ENCODE measurements at places on chromosomes 16 and 17.

- peak; percentile 33 for DNase-seq
Observed at GRCh38 chr17:56773124-56773523, 60.6 kb downstream of the C17orf67 start.

DNA sequence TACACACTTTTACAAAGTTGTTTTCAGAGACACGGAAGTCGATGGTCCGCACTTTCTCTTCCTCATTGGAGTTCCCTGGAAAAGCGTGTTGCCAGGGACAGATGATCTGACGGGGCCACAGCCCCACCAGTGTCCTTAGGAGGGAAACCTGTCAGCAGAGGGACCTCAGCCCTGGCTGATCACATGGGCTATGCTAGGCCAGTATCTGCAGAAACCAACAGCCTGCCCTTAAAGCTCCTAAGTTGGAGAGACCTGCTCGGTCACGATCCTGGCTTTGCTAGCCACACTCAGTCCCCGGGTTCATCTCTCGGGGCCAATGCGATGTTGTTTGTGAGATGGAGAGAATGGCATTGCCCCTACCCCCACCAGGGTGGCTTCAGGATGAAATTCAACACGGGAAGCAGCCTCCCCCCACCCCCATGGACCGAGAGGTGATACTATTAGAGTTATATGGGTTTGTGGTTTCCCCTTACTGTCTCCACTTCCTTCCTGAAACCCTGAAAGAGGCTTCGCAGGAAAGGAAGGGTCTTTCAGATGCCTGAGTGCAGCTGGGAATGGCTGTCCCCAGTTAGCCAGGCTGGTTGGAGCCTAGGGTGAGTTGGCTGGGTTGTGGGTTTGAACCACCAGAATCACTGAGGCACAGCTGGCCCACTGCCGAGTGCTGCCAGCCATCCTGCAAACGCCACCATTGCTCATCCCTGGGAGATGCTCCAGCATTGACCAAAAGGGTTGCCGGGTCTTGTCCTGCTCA lies 16.6 kb downstream of the RMI2 start:
- DNase-seq, result peak; percentile 52

DNA sequence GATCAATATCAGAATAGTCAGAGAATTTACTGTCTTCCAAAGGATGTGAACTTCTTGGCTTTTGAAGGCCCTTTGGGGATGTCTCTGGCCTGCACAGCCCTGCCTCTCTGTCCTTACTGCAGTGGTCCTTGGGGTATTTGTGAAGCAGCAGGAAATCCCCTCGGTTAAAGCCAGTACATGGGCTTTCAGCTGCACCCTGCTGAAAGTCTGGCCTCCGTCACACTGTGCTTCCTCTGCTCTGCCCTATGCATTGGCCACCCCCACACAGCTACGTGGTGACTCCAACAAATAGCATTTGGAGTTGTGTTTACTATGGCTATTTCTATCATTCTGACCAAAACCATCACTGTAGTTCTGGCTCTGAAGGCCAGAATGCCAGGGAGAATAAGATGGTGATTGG lies 21.2 kb downstream of the SYCE1L start:
- no peak for DNase-seq

DNA sequence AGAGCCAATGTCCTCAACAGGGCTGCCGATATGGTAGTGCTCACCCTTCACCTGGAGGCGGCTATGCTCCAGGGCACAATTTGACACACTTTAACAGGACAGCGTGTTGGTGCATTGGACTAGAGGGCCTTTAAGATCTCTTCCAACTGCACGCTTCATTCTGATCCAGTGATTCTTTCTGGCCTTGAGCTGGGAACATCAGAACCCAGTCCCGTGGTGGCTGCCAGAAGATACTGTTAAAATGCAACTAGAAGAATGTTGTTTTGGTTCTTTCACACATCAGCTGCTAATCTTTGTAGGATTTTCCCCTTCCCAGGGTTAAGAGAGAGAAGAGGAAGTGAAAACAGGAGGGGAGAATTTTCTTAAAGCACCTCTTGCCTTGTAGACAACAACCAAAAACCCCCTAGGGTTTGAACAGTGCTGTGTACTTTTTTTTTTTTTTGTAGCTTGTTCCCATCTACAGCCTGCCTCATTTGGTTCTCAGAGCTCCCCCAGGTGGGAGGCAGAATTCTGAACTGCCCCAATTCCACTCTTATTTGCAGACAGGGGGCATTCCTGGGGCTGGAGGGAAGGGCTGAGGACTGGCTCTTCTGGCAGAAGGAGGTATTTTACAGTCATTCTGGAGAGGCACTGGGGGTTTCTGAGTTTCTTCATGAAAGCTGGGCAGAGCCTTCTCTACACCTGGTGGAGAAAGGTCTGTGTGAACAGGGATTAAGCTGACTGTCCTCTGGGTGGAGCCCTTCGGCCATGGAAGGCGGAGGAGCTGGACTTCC lies 32.4 kb downstream of the SMARCE1 start:
- peak; percentile 17 for DNase-seq

DNA sequence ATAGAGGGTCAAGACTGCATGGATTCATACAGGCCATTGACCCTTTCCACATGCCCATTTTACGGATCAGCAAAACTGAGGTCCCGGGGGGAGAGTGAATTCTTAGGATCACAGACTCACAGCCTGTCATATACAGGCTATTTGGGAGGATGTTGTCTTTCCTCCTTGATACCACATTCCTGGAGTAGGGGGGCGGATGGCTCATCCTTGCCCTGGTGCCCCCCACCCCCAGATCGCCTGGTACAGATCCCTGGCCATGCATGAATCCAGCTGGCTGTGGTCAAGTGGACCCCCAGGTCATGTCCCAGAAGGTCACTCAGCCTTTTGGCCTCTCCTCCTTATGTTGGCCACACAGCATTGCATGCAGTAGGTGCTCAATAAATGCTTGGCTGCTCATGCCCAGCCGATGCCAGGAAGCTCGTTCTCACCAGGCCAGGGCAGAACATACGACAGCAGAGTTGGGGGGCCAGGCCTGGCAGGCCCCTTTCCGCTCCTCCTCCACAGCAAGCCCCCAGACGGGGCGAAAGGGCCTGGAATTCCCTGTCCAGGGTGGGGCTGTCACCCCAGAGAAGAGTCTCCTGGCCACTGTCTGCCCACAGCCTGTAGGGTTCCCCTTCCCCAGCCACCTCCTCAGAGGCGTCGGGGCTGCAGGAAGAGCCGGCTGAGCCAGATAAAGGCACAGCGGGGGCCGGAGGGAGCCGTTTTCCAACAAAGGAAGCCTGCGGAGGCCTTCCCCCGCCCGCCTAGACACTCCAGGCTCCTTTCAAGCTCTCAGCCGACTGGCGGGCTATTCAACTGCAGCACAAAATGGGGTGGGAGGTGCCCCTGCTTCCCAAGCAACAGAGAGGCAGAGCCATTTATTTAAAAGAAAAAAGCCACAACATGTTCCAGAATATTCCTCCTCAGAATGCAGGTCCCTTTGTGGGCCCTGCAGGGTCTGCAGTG lies 215.7 kb upstream of the CIBAR2 start:
- DNase-seq, result peak; percentile 84

DNA sequence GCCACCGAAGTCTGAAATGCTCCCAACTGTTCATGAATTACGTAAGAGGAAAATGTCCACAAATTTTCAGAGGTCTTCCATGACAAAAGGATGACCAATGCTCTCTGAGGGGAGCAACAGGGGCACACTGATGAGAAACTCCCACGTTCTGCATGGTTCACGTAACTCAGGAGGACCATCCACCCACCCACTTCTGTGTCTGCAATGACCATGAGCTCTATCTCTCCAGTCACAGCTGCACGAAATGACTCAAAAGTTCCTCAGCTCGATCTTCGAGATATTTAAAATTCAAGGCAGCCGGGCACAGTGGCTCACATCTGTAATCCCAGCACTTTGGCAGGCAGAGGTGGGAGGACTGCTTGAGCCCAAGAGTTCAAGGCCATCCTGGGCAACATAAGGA lies 15.8 kb downstream of the WDR45B start:
- DNase-seq, result no peak

GRCh38 chr16:23597003-23597756 lies 1.1 kb upstream of the NDUFAB1 start:
- peak; percentile 83 for DNase-seq

DNA sequence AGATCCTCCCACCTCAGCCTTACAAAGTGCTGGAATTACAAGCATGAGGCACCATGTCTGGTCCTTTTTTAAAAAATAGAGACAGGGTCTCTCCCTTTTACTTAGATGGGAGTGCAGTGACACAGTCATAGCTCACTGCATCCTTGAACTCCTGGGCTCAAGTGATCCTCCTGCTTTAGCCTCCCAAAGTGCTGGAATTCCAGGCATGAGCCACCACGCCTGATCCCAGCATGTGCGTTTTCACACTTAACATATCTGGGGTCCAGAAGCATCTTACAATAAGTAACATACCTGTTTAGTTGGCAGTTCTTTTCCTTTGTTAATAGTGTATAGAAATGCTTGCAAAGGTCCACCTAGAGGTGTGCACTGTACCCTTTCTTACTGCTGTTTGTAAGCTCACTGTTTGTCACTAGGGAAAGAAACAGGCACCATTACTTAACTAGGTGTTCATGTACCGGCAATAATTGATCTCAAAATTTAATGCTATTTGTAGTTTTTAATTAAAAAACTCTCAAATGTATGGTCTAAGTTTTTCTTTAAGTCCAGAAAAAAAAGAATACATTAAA lies 221.7 kb downstream of the RPTOR start:
- no peak for DNase-seq

GRCh38 chr17:33779234-33779591 lies 475.9 kb upstream of the CCL2 start:
- DNase-seq, result peak; percentile 73

- no peak for DNase-seq
Observed at GRCh38 chr17:21165922-21166594, 39.3 kb downstream of the DHRS7B start.

DNA sequence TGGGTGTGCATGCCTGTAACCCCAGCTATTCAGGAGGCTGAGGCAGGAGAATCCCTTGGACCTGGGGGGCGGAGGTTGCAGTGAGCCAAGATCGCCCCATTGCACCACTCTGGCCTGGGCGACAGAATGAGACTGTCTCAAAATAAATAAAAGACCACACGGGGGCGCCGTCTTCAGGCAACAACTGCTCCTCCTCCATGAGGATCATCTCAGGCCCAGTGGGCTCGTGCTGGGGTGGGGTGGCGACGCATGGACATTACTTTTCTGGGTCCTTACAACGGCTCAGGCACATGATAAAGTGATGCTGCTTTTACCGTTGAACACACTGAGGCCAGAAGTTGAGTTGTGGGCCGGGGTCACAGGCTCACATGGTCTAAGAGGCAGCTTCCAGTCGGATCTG lies 56.2 kb downstream of the PRMT7 start:
- peak; percentile 73 for DNase-seq

GRCh38 chr16:83513008-83513755 lies 294.6 kb upstream of the HSBP1 start:
- no peak for DNase-seq

- peak; percentile 74 for DNase-seq
Observed at GRCh38 chr16:1428511-1428910, 2.4 kb upstream of the PERCC1 start.

- DNase-seq, result no peak
Observed at GRCh38 chr16:19524356-19524615, 544 bp downstream of the CCP110 start.

DNA sequence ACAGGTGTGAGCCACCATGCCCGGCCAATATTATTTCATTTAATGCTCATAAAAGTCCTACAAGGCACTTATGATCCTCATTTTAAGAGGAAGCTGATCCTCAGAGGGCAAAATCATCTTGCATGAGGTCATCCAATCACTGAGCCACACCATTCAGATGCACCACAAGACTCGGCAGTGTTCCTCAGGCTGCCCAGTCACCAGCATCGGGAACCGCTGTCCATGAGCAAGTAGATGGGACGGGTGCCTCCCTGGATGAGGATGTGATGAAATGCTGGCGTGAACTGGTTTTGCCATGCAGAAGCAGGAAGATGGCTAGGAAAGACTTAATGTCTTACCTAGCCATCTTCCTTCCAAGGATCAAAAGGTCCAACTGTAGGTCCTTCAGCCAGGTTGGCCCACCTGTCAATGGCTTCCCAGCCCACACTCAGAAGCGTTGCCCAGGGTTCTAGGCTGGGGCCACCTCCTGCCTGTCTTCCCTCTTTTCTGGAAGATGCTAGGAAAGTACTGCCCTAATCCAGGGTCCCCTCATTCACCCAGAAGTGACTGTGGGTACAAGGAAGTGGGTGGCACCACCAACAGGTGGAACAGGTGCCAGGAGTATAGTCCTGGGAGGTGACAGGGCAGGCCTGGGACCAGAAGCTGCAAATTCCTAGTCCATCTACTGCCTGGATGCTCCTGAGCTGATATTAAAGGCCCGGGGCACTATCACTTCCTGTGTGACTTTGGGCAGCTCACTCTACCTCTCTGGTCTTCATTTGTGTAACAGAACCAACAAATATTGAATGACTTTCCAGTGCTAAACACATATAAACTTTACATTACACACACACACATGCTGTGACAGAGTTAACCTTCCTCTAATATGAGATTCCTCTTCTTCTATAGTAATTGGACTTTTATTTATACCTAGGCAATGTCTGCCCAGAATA lies 32.2 kb upstream of the CRYBA1 start:
- no peak for DNase-seq

DNA sequence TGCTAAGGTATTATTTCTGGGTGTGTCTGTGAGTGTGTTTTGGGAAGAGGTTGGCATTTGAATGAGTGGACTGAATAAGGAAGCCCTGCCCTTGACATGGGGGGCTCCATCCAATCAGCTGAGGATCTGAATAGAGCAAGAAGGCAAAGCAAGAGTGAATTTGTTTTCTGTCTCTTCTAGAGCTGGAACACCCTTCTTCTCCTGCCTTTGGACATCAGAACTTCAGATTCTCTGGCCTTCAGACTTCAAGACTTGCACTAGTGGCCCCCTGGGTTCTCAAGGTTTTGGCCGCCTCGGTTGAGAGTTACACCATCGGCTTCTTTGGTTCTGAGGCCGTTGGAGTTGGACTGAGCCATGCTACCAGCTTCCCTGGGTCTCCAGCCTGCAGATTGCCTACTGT lies 448.6 kb downstream of the SHISA9 start:
- no peak for DNase-seq

DNA sequence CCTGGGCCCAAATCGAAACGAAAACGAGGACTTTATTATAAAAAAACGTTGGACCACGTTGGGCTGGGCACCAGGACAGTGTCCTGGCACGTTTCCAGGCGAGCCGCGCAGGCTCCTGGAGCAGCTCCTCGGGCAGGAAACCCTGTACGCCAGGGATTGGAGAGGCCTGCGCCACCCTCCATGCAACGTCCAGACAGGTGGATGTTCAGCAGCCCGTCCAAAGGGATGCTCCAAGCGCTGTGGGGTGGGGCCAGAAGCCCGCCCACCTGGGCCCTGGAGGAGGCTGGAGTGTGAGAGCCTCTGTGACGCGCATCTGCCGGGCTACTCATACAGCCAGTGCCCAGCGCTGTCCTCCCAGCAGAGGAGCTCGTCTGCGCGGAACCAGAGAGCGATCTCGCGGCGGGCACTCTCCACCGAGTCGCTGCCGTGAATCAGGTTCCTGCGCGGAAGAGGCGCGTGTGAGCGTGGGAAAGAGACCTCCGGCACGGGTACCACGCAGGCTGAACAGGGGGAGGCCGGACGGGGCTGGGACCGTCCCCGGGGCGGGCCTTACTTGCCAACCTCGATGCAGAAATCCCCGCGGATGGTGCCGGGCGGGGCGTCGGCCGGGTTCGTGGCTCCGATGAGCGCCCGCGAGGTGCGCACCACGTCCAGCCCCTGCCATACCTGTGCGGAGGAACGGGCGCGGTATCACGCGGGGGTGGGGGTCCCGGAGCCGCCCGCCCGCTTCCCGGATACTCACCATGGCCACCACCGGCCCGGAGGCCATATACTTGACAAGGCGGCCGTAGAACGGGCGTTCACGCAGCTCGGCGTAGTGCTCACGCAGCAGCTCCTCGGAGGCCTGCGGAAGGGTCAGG lies 785 bp downstream of the NME3 start:
- DNase-seq, result peak; percentile 40
